ENCODE measurements at places on chromosomes 7 and 10.
A peak's percentile ranks its signal among the peaks of the same experiment; 100 is the strongest.

GRCh38 chr7:36775061-36775620, 50.8 kb upstream of the AOAH start:
- DNase-seq, result no peak

GRCh38 chr10:112951359-112952281, 1.6 kb downstream of the TCF7L2 start:
- DNase-seq, result no peak

GRCh38 chr7:12493863-12494686, 76.4 kb upstream of the SCIN start:
- DNase-seq, result no peak

DNA sequence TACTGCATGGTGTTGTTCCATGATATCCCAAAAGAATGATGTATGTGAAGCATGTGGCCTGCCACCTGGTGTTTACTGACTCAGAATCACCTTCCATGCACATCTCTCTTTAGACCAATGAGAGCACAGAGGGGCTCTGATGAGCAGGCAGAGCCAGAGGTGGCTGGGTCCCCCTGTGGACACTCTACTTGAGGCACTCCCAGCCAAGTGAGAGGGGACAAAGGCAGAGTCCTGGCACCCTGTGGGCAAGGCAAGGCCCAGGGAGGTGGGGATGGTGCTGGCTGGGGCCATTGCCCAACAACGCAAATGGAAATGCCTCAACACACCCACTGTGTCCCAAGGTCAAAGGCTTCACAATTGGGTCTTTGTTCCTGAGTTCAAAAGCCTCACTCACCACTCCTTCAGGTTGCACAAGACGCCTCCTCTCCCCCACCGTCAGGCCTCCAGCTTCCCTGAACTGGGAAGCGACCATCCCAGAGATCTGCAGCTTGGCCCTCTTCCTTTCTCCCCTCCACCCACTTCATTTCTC, 164.6 kb downstream of the NEURL1 start:
- no peak for DNase-seq

DNA sequence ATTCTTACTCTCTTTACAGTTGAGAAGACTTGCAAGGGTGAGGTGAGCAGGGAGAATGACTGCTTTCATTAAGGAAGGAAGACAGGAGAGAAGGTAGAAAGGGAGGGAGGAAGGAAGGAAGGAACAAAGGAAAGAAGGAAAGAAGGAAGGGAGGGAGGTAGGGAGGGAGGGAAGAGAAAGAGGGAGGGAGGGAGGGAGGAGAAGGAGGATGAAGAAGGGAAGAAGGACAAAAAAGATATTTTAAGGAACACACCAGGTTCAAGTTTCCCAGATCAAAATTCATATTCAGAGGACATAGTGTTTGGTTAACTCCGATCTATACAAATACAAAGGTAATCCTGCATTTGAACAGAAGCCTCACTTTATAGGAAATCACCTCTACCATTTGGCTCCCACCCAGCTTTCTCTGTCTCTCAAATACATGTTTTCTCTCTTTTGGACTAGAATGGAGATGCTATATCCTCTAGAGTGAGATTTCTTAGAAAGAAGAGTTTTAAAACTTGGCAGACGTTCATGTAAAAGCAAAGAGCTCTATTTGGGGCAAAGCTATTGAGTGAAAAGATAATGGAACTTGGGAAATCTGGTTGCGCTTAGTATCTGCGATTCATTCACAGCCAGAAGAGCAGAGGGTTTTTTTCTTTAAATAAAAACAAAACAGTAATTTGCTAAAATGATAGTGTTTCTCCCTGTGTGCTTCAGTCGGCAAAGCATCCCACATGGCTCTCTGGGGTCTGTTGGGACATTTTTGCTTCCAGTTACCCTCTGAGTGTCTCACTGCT, 261.9 kb upstream of the LYZL1 start:
- DNase-seq, result no peak

DNA sequence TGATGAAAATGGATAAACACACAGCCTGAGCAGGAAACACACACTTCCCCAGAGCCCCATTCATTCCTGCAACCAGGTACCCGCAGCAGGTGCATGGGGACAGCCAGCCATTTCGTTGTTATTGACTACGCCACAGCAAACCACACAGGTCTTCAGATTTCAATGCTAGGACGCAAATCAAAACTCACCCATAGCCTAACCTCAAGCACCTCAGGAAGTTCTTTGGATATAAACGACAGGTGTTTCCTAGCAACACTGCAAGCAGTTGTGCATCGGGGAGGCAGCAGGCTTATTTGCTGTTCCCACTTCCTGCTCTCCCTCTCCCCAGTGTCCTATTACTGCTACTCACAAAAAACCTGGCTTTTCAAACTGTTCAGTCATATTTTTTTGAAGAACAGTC, 176.5 kb upstream of the FRMD4A start:
- DNase-seq, result peak; percentile 93
